Activated T-cell treated with anti-CD3 and anti-CD28 coated beads, Interleukin-2, amount 50 U/mL, for 72 hours (primary cell): ENCODE measurements at places on chromosomes 16 and 17.

DNA sequence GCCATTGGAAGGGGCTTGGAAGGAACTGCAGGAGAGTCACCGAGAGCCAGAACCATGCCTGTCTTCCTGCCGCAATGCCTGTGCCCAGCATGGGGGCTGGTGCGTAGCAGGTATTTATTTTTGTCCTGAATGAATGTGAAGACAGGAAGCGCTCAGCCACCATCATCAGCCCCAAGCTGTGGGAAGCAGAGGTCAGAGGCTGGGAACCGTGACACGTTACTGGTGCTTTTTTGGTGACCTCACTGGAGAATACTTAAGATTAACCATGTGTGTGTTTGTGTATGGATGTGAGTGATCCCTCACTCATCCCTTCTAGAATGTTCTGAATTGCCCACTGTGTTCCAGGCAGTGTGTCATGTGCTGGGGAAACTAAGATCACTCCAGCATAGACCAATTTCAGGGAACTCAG, 343.8 kb downstream of the SNX29 start:
- DNase-seq, result no peak

DNA sequence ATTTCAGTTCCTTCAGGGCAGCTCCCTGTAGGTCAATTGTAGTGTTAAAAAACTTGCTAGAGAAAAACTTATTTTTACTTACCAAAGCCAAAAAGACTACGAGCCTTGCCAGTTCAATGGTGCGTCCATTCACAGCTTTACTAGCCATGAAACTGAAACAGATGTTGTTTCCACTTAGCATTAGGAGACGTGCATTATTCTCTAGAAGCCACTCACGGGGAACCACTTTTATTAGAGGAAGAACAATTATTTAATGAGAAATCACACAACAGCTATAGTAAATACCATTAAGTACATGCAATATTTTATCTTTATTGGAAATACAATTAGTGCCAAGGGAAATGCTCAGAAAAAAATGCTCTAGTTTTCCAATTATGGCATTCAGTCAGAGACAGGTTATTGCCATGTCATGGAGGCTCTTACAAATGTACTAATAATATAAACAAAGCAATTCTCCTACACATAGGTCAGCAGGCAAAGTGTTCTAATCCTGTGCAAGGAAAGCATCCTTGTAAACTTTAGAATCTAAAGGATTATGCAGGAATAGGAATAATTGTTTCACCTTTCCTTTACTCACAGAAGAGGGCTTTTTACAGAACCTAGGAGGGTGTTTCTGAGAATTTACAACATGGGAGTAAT, 17.4 kb downstream of the LASP1NB start:
- DNase-seq, result no peak

GRCh38 chr16:46857368-46857945, 26.5 kb upstream of the C16orf87 start:
- DNase-seq, result no peak

GRCh38 chr16:84999200-84999599, 12.1 kb downstream of the ZDHHC7 start:
- no peak for DNase-seq

DNA sequence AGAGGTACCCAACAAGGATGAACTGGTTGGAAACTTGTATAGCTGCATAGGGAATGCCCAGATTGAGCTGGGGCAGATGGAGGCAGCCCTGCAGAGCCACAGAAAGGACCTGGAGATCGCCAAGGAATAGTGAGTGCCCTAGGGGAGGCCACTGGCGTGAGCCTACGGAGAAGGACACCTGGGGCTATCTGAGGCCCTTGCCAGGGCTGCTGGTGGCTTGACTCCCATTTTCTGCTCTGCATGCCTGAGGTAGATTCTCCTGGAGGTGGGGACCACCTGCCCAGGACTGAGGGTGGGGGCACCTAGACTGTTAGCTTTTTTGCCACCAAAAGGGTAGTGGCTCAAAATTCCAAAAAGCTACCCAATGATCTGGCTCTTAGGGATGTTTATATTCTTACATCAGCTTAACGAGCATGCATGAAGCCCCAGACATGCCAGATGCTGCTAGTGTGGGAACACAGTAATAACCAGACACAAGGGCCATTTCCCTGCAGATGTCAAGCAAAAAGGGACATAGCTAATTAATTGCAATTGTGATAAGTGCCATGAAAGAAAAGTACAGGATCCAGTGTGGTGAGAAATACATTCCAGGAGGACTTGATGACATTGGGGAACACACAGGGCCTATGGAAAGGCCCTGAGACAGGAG, 8.8 kb downstream of the ODAD4 start:
- no peak for DNase-seq

DNA sequence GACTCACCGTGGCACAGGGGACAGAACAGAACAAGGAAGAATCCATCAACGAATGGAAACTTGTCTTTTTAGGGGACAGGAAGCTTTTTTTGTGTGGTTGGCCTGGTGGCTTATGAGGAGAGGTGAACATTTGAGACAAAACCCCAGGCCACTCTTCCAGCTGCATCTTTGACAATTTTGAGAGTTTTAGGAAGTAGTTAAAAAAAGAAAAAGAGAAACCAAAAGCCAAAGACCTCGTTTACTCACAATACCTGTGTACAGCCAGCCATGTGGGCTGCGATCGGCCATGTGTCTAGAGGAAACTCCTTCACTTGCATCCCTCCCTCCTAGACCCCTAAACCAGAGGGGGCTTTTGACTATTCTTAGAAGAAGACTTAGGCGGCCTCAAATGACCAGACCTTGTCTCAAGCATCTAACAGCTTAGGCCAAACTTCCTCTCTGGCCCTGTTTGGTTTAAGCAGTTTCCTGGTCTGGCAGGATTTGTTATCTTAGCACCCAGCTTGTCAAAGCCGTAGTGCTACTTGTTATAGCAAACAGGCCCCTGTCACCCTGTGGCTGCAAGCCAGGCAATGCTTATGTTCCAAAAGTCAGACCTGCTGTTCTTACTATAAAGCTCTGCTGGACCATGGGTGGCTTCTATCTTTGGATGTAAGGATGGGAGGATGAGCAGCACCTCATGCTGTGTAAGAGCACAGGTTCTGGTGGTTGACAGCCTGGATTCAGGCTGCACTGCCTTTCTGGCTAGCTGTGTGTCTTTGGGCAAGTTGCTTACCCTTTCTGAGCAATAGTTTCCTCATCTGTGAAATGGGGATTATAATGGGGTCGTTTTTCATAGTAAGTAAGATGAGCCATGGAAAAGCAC, 17.7 kb downstream of the KSR1 start:
- DNase-seq, result peak; percentile 92

DNA sequence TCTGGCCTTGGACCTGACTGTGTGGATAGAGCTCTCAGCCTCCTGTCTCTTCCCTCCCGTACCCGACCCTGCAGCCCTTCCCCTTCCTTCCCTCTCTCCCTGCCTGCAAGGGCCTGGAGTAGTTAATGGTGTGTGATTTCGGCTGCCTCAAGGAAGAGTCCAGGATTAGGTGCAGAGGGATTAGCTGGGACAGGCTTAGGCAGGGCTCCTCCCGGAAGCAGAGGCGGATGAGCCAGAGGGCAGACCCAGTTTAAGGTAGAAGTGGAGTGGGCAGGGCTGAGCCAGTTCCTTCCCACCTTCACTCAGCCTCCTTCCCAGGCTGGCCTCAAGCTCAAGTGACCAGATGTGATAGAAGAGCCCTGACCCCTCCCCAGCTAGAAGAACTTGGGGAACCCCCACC, 16.8 kb downstream of the GUCY2D start:
- DNase-seq, result no peak

DNA sequence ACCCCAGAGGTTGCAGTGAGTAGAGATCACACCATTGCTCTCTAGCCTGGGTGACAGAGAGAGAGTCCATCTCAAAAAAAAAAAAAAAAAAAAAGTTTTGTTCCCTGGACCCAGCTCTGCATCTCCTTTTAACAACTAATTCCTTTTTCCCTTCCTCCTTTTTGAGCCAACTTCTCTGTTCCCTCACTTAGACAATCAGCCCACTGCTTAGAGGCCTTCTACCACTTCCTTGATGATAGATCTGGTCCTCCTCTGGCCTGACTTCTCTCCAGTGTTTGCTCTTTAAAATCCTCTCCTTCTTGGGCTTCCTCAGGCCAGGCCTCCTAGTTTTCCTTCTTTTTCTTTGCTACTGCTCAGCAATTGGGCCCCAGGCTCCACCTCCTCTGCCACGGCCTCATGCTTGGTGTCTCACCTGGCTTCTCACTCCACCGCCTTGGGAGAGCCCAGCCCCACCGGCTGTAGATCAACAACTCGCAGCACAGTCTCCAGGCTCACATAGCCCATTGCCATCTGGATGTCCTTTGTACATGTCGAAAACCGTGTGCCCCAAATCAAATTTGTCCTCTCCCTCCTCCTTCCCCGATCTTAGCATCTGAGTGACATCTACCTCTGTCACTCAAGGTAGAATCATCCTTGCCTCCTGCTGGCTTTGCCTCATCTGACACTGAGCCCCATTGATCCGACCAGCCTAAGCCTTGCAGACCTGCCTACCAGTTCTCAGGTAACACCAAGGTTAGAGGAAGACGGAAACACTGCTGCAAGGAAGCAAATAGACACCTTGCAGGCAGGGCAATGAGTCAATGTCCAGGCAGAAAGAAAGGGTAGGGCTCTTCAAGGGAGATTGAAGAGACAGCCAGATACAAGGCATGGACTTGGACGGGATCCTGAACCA, 17.4 kb downstream of the ARHGAP27 start:
- DNase-seq, result no peak

- no peak for DNase-seq
These were observed 350.9 kb downstream of the FOXL1 start for GRCh38 chr16:86929057-86929871.

DNA sequence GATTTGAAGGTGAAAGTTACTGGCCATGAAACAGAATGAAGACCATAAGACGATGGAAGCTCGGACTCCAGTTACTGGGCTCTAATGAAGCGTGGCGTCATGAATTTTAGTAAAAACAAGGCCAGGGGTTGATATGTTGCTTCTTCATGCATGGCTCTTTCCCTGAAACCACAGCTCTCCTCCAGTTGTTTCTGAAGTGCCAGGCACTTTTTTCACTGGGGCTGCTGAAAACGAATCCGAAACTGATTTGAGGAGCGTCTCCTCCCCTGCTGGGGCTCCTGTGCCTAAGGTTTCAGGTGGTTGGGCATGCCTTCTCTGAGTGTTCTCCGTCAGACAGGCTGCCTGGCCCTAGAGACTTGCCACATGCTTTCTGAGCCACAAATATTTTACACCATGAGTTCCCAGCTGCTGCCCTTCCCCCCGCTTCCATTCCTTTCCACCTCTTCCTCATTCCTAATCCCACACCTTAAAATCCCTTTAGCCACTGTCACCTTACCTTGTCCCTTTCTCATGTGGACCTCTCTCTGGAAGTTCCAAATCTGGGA, 3.7 kb upstream of the MYL4 start:
- DNase-seq, result peak; percentile 74

- no peak for DNase-seq
These were observed 4.5 kb upstream of the CASC3 start for GRCh38 chr17:40135817-40136216.

- DNase-seq, result no peak
These were observed 1.0 kb downstream of the KAT8 start for GRCh38 chr16:31118223-31119155.

- DNase-seq, result no peak
These were observed 318.7 kb upstream of the RBFOX1 start for GRCh38 chr16:7013990-7014389.

DNA sequence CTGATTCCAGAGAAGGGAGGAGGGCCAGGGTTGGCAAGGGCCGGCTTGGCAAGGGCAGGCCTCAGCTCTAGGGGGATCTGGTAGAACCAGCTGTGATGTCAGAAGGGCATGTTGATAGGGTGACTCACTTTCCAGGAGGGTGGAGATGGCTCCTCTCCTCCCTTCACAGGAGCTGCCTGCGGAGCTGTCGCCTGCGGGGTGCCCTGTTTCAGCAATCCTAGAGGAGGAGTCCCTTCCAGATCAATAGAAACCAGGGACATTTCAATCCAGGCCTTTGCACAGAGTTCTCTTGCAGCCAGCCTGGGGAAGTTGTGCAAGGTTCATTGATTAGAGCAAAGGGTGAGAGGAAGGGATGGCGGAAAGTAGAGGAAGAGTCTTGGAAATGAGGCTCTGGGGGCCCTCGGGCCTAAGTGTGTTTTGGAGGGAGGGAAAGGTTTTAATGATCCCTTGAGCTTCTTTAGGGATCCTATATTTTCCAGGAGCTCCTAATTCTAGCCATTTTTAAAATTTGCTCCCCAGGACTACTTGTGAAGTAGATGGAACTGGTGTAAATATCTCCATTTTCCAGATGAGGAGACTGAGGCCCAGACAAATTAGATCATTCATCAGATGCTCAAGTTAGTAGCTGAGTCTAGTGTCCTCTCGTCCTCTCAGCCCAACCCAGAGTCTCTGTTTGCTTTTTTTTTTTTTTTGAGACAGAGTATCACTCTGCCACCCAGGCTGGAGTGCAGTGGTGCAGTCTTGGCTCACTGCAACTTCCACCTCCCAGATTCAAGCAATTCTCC, 24.8 kb upstream of the CSNK2A2 start:
- no peak for DNase-seq

- no peak for DNase-seq
These were observed 53.0 kb upstream of the DNAJA2 start for GRCh38 chr16:47026492-47026891.

DNA sequence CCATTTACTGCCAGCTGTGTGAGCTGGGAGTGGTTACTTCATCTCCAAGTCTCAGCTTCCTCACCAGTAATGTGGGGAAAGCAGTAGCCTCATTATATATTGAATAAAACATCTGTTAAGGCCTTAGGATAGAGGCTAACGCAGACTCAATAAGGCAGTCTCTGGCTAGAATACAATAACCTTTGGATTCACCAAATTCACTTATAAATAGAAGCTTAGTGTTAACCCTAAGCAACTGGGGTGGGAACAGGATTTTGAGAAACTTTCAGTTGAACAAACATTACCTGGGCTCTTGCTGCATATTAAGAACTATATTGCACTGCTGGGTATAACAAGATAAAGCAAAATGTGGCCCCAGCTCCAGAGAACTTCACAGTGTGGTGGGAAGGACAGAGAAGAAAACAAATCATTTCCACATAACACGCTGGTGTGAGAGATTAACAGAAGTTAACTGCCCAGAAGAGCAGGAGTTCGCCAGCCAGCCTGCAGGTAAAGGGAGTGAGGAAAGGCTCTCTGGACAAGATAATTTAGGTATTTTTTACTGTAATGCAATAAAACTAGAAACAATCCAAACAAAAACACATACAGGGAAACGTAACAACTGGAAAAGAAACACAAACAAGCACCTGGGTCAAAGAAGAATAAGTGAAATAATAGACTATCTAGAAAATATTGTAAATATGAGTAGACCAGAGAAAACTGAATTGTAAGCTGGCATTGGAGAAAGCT, 57.0 kb downstream of the USP31 start:
- no peak for DNase-seq

DNA sequence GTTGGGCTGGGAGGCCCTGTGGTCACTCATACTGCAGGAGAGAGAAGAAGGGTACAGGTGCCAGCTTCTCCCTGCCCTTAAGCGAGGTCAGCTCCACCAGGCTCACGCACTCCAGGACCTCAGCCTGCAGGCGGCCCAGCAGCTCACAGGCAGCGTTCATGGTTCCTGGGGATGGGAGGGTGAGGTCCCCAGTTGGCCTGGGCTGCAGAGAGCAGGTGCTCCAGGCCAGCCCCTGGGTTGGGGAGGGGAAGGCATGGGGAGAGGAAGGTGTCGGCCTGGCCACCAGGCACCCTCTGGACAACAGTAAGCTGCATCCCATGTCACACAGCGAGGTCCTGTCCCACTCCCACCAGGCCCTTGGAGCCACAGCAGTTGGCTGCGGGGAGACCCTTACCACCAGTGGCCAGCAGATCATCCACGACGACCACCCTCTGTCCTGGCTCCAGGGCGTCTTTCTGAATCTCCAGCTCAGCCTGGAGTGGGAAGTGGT, 2.0 kb downstream of the APRT start:
- no peak for DNase-seq
